ENCODE measurements at places on chromosomes 3 and 15.

GRCh38 chr3:153976891-153977554 lies 144.2 kb upstream of the ARHGEF26 start:
- DNase-seq, result peak; percentile 66

- peak; percentile 44 for DNase-seq
Observed at GRCh38 chr15:77311618-77312398, 108.1 kb downstream of the PEAK1 start.

DNA sequence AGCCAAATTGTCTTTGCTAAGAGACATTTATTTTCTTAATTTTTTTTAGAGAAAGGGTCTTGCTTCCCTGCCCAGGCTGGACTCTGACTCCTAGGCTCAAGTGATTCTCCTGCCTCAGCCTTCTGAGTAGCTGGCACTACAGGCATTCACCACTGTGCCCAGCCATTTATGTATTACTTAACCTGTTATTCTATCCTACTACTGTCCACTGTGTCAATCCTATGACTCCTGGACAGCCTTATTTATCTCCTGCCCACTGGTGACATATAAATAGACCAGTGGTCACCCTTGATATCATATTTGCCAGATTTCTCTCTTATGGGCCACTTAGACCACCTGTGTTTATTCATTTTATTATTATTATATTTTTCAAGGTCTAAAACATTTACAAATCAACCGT lies 161.4 kb downstream of the ROBO1 start:
- no peak for DNase-seq

DNA sequence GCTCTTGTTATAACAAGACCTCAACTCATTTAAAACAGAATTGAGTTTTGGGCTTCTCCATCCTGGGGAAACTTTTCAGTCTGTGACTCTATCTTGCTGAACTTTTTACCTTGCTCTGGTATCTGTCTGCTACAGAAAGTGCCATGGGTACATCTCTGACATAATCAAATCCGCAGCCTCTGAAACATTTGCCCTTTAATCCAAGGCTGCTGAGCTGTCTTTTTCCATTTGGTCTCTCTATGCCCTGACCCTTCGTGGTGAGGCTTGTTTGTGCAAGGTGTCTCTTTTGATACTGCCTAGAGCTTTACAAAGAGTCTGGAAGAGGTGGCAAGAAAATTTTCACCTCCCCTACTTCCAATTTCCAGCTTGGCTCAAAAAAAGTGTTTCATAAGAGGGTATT lies 11.3 kb downstream of the TMEM108 start:
- DNase-seq, result no peak

GRCh38 chr3:55331524-55331923 lies 155.6 kb downstream of the WNT5A start:
- no peak for DNase-seq

- no peak for DNase-seq
Observed at GRCh38 chr3:118765636-118766305, 268.9 kb downstream of the IGSF11 start.

- no peak for DNase-seq
Observed at GRCh38 chr3:72628065-72628464, 220.2 kb downstream of the SHQ1 start.

DNA sequence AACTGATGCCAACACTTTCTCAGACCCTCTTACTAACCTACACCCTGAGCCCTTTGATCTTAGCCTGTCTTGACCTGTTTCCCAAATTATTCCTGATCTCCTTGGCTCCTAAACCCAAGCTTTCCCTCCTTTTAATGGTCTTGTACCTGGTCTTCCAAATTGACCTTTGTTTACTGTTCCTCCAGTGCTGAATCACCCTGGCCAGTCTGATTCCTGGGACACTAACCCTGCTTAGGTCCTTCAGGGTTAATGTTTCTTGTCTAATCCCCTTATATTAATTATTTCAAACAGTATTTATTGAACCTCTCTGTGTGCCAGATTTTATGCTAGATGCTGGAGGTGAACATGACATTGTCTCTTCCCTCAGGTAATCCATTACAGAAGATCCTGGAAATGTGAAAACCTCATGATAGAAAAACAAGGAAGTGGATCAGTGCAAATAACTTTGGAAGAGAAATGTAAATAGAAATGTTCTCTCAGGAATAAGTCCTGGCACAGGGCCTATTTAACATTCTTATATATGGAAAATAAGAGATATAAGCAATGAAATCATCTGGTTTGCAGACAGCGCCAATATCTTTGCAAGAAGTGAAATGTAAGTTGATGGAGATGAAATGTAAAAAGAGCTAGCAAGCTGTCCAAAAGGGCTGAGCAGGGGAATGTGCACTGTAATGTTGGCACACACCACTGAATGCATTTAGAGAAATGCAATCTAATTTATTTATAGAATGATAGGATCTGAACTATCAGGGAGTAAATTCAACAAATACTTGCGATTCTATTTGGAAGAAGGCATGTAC lies 20.7 kb downstream of the HGD start:
- peak; percentile 43 for DNase-seq

- peak; percentile 22 for DNase-seq
Observed at GRCh38 chr3:136141891-136142290, 54.2 kb downstream of the MSL2 start.

- no peak for DNase-seq
Observed at GRCh38 chr3:17088602-17089313, 204.0 kb downstream of the PLCL2 start.

DNA sequence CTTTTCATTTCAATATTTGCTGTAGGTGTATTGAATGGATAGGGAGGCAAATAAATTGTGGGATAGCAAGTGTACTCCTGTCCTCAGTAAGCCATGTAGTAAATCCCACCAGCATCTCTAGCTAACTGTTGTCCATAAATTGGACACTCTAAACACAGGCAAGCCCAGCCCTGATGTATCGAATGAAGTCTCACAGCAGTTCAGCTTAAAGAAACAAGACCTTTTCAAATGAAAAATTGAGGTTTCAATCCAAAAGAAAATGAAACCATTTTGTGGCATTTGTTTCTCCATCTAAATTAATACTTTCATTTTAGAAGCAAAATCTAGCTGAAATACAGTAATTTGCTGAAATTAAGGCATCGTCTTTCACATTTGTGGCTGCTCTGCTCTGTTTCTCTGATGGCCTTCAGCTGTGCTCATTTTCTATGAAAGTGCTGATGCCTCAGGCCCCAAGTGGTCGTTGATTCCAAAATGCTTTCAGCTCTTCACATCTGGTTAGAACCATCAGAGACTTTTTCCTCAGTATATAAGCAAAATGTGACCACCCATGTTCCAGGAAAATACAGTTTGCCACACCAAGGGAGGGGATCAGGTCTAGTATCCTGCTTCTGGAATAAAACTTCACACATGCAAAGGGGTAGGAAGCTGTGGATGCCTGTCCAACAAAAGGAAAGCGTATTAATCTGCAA lies 245.0 kb downstream of the ZMAT3 start:
- no peak for DNase-seq

DNA sequence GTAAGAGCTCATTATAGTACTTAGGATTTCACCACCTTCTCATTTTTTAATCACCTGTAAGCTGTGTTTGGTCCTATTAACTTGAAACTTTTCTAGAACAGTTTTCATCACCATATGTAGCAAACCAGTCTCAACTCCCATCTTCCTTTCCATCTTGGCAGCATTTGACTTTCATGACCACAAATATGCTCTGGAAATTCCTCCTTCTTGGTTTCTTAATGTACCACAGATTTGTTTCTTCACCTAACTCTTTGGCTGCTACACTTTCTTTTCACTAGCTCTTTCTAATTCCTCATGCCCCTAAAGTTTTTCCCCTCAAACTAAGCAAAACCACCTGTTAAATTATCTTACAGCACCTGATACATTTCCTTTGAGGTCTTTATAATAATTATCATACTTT lies 13.2 kb upstream of the NMB start:
- peak; percentile 80 for DNase-seq

- DNase-seq, result no peak
Observed at GRCh38 chr15:79987569-79987955, 16.6 kb upstream of the BCL2A1 start.

DNA sequence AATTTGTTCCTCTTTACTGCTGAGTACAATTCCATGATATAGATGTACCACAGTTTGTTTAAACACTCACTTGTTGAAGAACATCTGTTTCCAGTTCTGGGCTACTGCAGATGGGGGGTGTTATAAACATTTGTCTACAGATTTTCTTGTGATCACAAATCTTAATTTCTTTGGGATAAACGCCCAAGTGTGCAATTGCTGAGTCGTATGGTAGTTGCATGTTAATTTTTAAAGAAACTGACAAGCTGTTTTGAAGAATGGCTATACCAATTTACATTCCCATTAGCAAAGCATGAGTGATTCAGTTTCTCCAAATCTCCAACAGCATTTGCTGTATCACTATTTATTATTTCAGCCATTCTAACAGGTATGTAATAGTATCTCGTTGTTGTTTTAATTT lies 242.0 kb upstream of the MRPL3 start:
- no peak for DNase-seq

Data from fibroblast of skin of back (primary cell).